ENCODE measurements at places on chromosomes 3 and 15.

- no peak for DNase-seq
Observed at GRCh38 chr15:95973566-95974256, 356.8 kb upstream of the NR2F2 start.

DNA sequence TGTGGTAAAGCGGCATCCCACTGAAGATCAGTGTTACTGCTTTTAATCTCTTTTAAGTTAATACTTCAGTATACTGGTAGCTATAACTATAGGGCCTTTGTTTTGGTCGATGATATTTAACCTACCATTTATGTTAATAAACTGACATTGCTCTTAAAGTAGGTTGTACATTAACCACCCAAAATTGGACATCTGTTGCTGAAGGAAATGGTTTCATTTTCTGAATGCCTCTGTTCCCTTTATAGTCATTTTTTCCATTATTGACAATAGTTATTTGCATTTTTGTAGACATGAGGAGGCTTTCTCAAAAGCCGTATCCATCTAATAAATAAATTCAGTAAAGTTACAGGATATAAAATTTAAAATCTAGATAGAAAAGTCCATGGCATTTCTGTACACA, 252.4 kb upstream of the UBE2E1 start:
- DNase-seq = no peak

GRCh38 chr3:14429640-14430039, 27.2 kb downstream of the SLC6A6 start:
- DNase-seq = no peak

- DNase-seq = no peak
Observed at GRCh38 chr3:57890874-57891273, 117.3 kb upstream of the FLNB start.

DNA sequence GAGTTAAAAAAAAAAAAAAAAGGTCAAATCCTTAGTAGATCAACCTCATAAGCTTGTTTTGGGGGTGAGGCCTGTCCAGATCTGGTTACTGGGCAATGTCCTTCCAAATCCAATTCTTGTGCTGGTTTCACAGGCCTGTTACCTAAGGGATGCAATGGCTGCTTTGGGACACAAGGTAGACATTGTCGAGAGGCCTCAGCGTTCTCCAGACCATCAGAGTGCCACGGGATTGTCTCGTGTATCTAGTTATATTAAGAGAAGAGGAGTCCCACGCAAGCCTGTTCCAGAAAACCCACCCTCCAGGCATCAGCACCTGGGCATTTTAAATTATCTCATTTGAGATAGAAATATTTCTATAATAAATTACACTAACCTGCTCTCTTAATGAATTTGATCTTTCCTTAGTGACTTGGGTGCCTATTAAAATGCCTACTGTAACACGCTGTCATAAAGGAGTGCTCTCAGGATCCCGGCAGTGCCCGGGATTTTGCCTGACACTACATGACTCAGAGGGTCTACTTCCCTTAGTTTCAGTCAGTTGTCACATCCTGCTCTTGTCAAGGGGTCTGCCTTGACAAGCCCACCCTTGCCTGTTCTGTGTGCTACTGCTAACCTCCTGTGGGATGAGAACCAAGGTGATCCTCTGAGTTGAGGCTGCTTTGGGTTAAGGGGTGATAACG, 116.0 kb downstream of the LIPC start:
- no peak for DNase-seq

DNA sequence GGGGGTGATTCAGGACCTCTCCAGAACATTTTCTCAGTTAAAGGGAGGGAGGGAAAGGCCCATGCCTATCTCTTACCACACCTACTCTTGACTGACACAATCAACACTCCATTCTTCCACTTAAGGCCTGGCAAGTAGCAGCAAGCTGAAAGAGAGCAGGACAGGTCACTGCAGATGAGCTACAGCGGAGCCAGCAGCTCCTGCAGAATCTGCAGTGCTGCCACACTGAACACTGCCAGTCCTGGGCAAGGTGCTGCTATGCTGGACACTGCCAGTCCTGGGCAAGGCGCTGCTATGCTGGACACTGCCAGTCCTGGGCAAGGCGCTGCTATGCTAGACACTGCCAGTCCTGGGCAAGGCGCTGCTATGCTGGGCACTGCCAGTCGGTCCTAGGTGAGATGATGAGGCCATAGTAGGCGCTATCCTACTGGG, 143.7 kb downstream of the MYLK start:
- no peak for DNase-seq

All from fibroblast of the conjunctiva (primary cell).